Stimulated activated CD4-positive, alpha-beta T cell treated with anti-CD3 and anti-CD28 coated beads, Interleukin-2, amount 100 ng/mL, for 24 hours (primary cell): ENCODE measurements at places on chromosomes 6 and 20.

DNA sequence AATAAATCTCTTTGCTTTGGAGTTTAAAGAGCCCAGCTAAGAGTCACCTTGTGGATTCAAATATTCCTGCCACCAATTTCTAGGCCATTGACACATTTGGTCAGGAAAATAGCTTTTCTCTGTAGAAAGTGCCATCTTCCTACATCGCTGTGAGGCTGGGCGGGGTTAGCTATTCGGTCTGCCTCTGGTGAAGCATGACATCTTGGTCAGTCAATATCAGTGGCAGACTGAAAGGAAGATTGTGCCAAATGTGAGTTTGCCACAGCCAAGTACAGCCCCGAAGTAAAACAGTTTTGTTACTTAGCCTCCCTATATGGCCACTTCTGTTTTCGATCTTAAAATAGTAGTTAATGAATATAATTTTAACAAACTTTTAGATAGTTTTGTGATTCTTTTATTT lies 65.5 kb upstream of the FABP7 start:
- DNase-seq = no peak

- DNase-seq = no peak
Measured at GRCh38 chr6:50791900-50792508, 26.7 kb upstream of the TFAP2B start.

DNA sequence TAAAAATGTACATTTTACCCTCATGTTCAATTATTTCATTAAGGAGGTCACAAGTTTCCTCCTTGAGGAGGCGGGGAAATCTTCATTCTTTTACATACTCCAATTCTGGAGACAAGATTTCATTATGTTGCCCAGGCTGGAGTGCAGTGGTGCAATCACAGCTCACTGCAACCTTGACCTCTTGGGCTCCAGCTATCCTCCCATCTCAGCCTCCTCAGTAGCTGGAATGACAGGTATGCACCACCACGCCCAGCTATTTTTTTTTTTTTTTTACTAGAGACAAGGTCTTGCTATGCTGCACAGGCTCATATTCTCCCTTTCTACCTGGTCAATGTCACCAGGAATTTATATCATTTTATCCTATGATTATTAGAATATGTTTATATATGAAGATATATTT lies 85.8 kb downstream of the FUT9 start:
- no peak for DNase-seq

DNA sequence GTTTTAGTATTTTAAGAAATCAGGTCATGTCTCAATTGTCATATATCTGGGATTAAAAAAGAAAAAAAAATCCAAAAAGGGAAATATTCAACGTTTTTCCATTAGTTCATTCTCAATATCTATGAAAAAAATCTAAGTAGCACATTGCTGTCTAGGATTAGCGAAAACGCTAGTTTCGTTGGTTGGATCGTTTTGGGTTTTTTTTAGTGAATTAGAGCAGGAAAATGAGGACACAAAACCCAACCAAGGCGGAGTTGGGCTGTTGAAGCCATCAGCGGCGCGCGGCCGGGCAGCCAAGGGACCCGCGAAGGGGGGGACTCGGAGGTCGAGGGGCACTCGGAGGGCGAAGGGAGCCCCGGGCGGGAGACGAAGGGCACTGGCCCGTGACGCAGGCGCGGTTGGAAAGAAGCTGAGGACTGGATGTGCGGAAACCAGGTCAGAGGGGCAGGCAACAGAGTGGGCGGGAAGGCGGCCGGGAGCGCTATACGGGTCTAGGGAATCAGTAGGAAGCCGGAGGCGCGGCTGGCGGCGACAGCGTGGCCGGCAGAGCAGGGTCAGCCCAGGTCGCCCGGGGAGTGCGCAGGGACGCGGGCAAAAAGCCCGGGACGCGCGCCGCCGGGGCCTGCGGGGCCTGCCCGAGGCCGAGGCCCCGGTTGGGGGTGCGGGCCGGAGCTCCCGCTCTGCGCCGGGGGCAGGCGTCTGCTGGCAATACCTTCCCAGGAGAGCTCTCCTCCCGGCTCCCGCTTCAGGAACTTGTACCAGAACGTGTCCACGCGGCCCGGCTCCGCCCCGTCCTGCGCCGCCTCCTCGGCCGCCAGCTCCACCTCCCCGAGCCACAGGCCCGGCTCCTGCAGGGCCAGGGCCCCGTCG lies 599 bp downstream of the EPM2A start:
- peak; percentile 74 for DNase-seq

- no peak for DNase-seq
Measured at GRCh38 chr6:49744259-49744658, at the start of gene CRISP3. Gene CRISP3, minus strand, starts transcription at chr6:49744388. Its CDS starts 21 bp downstream, at chr6:49744367.

- DNase-seq = no peak
Measured at GRCh38 chr6:159252955-159253508, 83.8 kb downstream of the FNDC1 start.

DNA sequence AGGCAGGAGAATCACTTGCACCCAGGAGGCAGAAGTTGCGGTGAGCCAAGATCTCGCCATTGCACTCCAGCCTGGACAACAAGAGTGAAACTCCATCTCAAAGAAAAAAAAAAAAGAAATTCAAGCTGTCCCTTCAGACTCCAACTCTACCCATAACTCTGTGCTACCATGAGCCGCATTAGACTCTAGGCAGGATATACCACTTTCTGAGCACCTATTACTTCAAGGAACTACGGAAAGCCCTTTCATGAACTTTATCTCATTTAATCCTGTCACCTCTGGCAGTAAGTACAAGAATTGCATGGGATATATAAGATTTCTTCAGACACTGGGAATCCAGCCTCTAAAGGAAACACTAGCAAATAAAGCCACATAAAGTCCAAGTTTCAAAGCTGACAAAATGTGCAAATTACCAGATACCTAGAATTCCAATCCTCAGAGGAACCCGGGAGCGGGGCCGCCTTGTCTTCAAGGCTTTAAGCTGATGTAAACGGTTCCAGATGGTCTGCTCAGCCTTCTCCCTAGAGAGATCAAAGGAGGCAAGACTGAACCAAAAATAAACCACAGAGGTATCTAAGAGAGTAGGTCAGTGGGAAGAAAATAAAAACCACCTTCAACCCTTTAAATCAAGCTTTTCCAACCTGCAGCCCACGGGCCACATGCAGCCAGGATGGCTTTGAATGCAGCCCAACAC lies 9.4 kb downstream of the CDK5RAP1 start:
- DNase-seq = no peak

- no peak for DNase-seq
Measured at GRCh38 chr6:30554962-30555815, 1.1 kb downstream of the GNL1 start.

- DNase-seq = no peak
Measured at GRCh38 chr20:10379761-10380160, 54.3 kb downstream of the MKKS start.

DNA sequence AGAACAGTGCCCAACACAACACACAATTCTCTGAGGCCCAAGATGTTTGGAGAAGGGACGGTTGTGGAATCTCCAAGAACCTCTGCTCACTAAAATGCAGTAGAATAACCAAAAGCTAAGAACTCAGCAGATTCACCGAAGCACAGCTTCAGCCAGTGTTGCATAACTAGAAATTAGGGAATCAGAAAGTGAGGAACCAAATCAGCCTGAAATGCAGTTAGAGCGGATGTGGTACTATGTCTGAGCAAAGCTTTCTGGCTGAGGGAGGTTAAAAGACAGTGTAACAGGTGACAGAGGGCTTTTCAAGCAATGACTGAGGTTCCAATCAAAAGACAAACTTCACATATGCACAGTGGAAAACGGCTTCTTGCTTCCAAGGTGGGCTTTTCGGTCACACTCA lies 197.9 kb upstream of the KCNK16 start:
- DNase-seq = no peak

GRCh38 chr6:21856844-21857243 lies 263.3 kb downstream of the SOX4 start:
- DNase-seq = no peak

DNA sequence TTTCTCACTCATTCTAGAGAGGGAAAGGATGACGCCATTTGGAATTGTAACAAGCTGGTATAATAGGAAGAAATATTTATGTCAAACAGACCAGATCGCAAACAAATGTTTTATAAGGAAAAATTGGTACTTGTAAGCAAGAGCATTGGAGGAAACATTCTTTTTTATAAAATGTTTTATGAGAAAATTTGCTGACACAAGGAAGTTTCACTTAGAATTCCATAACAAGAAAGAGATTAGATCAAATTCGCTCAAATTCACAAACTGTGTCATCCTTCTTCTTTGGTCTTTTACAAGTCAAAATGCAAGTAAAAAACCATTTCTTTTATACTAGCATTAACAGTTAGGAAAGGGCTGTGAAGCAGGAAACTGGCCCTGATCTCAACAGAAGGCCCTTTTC lies 179.9 kb downstream of the TRDN start:
- DNase-seq = no peak

GRCh38 chr6:107737397-107737793 lies 86.7 kb downstream of the SCML4 start:
- DNase-seq = no peak

DNA sequence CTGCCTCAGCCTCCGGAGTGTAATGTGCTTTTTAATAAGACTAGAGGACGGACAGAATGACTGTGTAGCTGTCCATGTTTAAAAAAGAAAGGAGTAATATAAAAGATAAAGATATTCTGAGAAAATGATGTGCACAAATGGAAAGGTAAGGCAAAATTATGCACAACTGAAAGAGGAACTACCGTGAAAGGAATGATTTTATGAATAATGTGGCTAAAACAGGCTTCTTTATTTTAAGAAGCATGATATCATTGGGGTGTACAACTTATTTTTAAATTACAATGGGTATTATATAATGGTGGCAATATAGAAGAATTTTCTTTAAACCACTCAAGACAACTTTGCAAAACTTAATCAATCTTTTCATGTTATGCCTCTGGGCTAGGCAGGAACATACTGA lies 78.1 kb downstream of the FIG4 start:
- DNase-seq = no peak

DNA sequence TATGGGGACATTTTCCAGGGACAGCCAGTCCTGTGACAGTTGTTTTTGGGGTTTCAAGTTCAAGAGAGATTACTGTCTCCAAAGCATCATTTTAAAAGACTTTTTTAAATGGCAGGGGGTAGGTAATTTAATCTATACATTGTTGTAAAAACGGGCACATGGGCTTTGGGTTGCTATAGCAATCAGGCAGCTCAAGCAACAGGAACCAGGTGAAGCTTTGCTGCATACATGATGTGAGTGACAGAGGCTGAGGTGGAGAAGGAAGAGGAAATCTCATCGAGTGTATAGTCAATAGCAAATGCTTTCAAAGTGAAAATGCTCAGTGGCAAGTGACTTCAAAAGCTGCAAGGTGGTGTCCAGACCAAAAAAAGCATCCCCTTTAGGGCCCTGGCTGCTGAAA lies 277.4 kb upstream of the JAG1 start:
- DNase-seq = no peak

DNA sequence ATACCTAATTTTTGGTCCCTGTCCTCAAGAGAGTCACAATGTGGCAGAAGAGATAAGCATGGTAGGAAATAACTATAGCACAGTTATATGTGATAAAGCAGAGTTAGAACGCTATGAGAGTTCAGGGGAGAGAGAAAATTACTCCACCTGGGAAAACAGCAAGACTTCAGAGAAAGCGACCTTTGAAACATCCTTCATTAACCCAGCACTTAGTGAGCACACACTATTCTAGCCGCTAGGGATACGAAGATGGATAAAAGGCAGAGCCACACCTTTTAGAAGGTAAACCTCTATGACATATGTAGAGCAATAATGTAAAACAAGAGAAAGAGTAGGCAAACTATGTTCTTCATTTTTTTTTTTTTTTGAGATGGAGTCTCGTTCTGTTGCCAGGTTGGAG lies 264.3 kb downstream of the PTPRK start:
- no peak for DNase-seq

- no peak for DNase-seq
Measured at GRCh38 chr6:47335466-47335865, 25.8 kb upstream of the TNFRSF21 start.

- DNase-seq = no peak
Measured at GRCh38 chr6:154868143-154868594, 126.9 kb upstream of the TIAM2 start.

GRCh38 chr6:140077827-140078560 lies 703.5 kb upstream of the CITED2 start:
- no peak for DNase-seq

GRCh38 chr6:53295176-53295575 lies 53.6 kb downstream of the ELOVL5 start:
- DNase-seq = no peak

- DNase-seq = no peak
Measured at GRCh38 chr20:6704132-6704861, 63.2 kb upstream of the BMP2 start.

- DNase-seq = no peak
Measured at GRCh38 chr20:40223810-40224209, 465.2 kb downstream of the MAFB start.

DNA sequence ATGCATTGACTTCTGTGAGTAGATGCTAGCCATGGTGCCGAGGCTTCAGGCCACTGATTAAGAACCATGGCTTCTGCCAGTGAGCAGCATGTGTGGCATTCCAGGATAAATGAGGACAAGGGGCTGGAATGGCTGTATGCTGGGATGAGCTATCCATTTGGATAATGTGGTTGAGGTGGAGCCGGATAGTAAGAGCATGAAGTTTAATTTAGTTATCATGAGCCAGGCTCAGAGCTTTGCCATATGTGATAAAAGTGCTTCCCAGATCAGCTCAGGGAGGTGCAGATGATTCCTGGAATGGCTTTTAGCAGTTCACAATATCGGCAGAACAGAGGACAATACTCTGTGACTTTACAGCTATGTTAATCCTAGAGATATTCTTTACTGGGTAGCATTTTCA lies 34.6 kb upstream of the RNF8 start:
- DNase-seq = no peak
